NCI-H1436 treated with DMSO at 0.1 percent for 48 hours (cell line): ENCODE measurements at places on chromosomes 6 and 20.

DNA sequence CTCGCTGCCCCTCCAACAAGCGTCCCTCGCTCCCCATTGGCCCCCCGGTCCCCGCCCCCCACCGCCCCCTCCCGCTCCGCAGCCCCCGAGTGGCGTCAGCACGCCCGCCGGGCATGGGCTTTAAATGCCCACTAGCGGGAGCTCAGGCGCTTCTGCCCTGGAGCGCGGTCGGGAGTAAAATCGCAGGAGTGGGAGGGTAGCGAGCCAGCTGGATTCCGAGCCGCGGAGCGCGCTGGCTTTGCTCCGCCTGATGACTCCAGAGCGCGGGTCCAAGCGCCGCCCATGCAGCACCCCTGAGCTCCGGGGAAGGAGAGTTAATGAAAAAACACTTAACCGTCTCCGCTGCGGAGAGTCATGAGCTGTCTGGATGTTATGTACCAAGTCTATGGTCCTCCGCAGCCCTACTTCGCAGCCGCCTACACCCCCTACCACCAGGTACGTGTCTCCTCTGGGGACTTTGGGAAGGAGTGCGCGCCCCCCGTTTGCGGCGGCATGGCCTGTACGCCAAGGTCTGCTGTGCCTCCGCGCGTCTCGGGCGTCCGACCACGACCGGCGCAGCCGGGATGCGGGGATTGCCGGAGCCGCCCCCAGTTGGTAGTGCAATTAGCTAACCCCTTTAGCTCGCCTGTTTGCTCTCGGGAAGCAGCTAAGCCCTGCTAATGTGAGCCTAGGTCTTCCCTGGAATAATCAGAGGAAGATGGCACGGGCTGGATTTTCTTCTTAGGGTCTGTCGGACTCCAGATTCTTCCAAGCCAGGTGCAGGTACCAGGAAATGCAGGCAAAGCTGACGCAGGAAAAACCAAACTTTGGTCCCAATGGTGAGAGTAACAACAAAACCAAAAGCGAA, at the start of gene VGLL2:
VGLL2 (plus strand) TSS at position 149 of the 847 bp plus-strand sequence; CDS start at position 355, 206 bp downstream.
- DNase-seq: no peak

DNA sequence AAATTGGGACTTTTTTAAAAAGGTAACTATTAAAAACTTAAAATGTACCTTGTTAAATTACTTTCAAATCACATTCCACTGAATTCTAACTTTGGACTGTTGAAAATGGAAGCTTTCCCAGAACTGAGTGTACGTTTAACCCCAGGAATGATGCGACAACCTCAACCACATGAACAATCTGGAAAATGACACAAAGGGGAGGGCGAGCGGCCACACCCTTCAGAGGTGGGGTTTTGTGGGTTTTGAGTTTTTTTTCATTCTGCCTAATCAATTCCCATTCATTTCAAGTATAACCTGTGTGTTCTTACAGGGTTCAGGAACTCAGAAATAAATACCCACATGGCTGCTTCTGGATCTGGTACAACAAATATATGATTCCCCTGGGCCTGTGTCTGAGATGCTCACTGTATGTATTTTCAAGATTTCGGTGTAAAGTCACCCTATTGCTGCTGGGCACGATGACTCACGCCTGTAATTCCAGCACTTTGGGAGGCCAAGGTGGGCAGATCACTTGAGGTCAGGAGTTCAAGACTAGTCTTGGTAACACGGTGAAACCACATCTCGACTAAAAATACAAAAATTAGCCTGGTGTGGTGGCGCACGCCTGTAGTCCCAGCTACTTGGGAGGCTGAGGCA, 21.6 kb downstream of the CNKSR3 start:
- no peak for DNase-seq

- DNase-seq: no peak
These were observed 186.9 kb upstream of the GMDS start for GRCh38 chr6:2432292-2432691.

DNA sequence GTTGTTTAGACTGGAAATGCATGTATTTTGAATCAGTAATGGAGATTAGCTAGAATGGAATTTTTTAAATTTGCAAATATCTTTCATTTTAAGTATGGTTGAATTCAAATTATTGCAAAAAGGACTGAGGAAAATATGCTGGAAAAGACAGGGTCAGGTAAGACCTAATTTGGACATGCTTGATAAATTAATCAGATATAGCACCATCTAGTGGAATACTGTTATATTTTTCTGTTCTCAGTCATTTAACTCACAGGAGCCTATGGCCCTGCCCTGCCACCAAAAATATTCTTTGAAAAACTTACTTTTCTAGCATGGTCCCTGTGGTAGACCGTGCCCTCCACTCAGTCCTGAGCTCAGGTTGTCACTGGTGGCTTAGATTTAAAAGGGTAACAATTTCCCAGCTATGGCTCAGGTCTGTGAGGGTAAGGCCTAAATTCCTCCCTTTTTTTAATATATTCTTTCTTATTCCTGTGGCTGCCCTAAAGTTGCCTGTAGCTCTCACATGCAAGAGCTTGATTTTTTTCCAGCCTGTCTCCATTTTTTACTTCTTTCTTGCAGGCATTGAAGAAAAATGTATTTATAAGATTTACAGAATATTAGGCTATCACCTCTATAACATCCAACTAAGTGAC, 25.3 kb upstream of the KIAA1586 start:
- DNase-seq: peak; percentile 14

GRCh38 chr20:58660855-58661597, 9.9 kb downstream of the STX16 start:
- DNase-seq: no peak

GRCh38 chr6:152634773-152635172, 2.4 kb downstream of the SYNE1 start:
- no peak for DNase-seq

DNA sequence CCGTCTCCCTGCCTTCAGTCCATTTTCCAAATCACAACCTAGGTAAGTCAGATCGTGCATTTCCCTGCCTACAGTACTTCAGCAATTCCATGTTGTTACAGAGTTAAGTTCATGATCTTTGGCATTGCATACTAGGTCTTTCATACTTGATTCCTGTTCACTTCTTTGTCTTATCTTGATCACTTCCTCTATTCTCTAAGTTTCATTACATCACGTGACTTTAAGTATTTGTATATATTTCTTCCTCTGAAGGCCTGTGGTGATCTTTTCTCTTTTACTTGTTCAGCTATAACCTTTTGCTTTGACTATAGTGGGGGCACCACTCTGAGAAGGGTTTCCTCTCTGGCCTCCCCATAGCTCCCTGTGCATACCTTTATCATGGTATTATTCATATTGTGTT, 100.2 kb downstream of the TRMT11 start:
- DNase-seq: no peak

- DNase-seq: no peak
These were observed 1.7 kb downstream of the HLA-DOB start for GRCh38 chr6:32815115-32815514.

- no peak for DNase-seq
These were observed 24.5 kb downstream of the CST8 start for GRCh38 chr20:23515250-23515939.

DNA sequence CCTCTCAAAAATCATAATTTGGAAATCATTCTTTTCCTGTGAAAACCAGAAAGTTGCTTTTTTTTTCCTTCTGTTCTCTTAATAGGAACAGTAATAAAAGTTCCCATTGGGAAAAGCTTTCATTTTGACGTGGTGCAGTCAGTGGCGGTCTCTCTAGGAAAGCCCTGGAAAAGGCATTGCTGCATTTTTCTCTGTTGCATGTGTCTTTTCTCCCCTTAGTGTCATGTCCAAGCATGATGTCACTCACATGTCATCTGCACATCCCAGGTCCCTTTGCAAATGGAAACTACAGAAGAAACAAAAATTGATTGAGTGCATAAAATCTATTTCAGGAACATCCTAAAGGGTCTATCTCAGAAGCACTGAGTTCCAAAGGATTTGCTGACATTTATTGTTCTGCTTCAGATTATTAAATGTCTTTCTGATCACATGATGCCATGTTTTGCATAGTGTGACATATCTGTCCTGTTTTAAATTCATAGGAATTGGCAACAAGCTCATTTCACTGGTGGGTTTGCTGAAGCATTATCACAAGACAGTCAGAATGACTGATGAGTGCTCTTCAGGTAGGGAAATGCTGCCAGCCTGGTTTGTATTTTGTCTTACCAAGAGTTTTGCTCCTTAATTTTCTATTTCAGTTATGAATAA, 208.7 kb downstream of the SOX4 start:
- DNase-seq: no peak

GRCh38 chr6:111190637-111191036, 103.3 kb downstream of the SLC16A10 start:
- DNase-seq: no peak

DNA sequence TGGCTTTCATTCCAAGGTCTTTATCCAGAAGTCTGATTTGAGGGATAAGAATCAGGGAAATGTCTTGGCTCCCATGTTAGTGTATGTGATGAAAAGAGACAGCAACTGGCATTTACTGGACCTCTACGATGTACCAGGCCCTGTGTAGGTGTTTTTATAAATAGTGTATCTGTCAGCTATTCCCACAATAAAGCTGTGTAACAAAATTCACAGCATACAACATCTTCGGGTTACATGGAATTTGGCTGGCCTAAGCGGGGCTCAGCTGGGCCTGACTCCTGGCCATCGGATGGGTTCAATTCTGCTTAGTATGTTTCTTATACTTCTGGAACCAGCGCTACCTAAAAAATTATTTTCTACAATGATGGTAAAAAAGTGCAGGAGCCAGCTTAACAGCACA, 128.2 kb downstream of the SNX5 start:
- no peak for DNase-seq

DNA sequence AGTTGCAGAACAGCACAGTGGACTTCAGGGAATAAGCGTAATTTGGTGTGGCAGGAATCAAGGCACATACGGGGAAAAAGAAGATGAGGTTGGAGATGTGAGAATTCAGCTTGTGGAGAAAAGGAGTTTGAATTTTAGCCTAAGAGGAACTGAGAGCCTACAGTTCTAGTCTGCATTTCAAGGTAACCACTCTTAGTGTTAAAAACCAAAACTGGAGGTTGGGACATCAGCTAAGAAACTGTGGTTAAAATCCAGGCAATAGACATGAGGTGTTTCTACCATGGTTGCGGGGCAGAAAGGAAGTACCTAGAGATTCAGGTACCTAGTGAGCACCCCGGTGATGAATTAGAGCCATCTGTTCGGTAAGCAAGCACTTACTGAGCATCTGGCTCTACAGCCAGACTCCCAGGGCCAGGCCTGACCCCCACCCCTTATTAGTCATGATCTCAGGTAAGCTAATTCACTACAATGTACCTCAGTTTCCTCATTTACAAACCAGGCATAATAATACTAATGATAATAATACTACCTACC, 44.4 kb downstream of the FAXC start:
- no peak for DNase-seq

DNA sequence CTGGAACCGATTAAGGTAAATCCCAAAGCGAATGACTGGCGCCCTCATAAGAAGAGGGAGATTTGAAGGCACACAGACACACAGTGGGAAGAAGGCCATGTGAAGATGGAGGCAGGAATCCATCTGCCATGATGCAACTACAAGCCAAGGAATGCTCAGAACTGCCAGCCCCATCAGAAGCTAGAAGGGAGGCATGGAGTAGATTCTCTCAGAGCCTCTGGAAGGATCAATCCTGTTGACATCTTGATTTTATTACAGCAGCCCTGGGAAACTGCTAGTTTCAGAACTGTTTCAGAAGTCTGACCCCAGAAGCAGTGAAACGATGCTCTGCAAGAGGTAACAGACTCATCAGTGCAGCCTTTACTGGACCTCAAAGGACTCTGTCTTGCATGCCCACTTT, 103.5 kb upstream of the GPR6 start:
- no peak for DNase-seq

- no peak for DNase-seq
These were observed 9.7 kb downstream of the TIAM2 start for GRCh38 chr6:155004576-155005372.

DNA sequence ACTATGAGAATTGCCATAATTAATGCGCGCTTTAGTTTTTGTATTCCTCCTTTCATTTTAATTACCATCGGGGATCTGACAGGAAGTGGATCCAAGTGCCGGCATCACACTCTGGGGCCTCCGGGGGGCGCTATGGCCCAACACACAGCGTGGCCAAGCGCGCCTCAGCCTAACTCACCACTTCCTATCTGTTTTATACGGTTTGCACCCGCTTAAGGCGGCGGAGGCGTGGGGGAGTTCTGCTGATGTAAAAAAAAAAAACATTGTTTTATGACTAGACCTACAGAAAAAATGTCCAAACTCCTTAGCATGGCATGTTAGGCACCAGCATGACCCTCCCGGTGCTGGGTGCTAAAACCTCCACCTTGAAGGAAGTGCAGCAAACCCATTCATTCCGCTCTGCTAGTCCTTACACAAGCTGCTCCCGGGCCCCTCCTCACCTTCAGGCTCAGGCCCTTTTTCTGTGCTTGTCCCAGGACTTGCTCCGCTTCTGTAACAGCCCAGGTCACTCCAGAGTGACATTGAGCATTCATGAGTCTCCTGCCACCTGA, 4.5 kb upstream of the EBF4 start:
- DNase-seq: no peak
